ENCODE measurements at places on chromosomes 1 and 21.

DNA sequence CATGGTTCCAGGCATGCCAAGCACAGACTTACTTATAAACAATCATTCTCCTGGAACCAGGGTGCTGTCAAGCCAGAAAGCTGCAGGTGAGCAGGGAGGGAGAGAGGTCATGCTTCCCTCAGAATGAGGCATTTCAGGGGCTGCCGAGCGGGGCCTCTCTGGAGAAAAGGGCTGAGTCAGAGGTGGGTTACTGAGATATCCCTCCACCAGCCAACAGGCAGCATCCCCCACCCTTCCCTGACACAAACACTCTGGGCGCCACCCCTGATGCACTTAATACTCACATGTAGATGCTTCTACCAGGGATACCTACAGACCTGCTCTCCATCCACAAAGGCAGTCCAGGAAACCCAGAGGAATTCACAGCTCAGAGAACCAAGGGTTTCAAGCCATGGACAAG is 13.1 kb downstream of the STK40 start:
- no peak for DNase-seq

DNA sequence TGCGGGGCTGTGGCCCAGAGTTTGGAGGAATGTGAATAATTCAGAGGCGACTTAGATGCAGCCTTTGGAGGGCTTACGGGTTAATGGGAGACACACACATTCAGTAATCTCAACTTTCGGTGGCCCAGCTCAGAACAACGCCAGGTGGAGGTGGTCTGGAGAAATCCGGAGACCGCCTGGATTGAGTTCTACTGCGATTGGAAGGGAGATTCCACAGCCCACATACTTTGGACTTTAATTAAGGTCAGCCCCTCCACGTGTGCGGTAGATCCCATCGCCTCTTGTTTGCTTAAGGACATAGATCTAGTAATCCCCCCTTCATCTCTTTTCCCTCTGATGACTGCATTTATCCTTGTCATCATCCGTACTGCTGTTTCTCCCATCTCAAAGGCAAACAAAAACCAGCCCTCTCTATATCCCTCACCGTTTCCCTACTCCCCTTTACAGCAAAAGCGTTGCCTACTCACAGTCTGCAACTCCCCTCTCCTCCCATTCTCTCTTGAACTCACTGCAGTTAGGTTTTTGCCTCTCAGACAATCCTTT is 720 bp upstream of the BSDC1 start:
- DNase-seq: no peak

DNA sequence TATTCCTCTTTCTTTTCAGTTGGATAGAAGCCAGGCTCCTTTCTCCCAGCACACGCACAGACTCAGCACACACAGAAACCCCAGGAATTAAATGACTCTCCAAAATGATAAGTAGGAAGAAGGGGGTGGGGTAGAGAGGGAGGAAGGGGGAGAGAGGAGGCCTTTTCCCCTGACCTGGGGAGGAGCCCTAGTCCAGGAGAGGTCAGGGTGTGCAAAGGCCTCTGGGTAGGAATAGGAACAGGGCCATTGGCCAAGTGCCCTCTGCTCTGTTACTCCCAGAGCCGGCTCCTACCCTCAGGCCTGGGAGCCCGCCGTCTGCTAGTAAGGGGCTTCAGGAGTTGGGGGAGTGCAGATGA is 35.6 kb upstream of the PUM1 start:
- peak; percentile 82 for DNase-seq

DNA sequence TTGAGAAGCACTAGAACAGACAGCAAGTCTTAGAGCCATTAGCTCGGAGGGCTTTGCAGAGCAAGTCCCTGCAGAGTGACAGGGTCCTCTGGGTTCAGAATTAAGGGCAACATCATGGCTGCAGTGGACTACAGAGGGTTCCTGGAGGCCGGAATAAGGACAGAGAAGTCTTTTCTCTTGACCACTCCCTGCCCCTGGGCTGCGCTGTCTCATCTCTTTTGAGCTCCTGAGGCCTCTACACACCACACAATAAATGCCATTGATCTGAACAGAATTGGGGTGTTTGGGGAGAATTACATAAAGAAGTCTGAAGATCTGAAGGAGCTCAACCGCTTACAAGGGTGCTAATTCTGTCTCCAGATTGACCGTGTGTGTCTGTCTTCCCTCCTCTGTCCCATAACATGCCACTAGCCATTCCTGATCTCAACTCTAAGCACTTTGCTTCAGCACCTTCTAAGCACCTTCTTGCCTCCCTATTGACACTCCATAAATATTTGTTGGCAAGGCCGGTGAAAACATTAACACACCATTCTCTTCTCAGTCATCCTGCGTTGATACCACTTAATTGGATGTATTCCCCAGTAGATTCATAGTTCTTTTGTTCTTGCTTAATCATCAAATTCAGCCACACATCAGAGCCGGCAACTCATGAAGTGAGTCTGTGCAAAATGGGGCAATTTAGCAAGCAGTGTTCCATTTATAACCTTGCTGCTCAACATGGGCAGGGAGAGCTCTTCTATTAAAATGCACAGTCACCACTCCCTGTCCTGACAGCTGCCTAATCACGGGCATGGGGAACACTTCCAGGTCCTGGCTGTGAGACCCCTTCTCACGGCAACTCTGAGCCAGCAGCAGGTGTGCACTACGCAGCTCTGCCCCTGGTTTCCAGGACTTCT is 49.7 kb downstream of the NMNAT2 start:
- no peak for DNase-seq

- peak; percentile 53 for DNase-seq
Observed at GRCh38 chr1:152654110-152654509, 9.1 kb upstream of the LCE2D start.

DNA sequence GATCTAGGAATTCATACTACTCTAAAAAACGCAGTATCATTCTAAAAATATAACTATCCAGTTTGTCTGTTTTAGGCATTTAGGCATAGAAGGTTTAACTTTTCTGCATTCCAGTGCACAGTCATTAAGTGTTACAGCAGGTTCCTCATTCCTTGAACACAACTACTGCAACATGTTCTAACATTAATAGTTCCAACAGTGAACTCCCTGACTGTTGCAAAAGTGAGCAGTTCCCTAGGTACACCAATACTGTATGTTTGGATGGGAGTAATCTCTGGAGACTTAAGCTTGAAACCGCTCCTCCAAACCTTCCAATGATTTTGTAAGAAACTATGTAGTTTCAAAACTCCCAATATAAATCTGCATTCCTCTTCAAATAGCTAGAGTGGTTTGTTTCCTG is 46.2 kb downstream of the UCHL5 start:
- DNase-seq: peak; percentile 85

GRCh38 chr1:245788269-245788668 is 633.5 kb downstream of the KIF26B start:
- peak; percentile 94 for DNase-seq

- no peak for DNase-seq
Observed at GRCh38 chr1:4179914-4180735, 280.1 kb upstream of the C1orf174 start.

DNA sequence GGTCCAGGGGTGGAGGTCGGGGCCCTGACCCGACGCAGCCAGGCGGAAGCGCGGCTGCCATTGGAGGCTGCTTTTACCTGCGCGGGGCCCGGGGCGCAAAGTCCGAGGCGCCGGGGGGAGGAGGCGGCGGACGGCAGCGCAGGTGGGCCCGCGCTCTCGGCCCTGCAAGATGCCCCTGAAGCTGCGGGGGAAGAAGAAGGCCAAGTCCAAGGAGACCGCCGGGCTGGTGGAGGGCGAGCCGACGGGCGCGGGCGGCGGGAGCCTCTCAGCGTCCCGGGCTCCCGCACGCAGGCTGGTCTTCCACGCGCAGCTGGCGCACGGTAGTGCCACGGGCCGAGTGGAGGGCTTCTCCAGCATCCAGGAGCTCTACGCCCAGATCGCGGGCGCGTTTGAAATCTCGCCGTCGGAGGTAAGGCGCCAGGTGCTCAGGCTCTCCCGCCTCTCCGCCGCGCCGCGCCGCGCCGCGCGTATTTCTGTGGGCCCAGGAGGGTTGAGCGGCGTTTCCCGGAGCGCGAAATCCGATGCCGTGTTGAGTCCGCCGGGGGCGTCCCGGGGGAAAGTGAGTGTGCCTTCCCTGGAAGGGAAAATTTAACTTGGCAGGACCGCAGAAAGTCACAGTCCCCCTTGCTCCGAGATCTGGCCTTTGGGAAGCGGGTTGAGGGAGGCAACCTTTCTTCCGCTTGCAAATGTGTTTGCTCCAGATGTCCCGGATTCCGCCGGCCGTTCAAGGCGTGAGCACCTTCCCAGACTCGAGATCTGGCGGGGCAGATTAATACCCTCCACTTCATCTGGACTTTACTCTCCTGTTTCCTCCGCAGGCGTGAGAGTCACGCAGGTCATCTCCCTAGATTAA is at the start of gene GIPC2:
Gene GIPC2 (plus strand): TSS at position 41 of the 853 bp plus-strand sequence. CDS start 129 bp downstream, at position 170.
- DNase-seq: peak; percentile 30

- DNase-seq: no peak
Observed at GRCh38 chr1:204180133-204180532, 14.0 kb upstream of the REN start.

DNA sequence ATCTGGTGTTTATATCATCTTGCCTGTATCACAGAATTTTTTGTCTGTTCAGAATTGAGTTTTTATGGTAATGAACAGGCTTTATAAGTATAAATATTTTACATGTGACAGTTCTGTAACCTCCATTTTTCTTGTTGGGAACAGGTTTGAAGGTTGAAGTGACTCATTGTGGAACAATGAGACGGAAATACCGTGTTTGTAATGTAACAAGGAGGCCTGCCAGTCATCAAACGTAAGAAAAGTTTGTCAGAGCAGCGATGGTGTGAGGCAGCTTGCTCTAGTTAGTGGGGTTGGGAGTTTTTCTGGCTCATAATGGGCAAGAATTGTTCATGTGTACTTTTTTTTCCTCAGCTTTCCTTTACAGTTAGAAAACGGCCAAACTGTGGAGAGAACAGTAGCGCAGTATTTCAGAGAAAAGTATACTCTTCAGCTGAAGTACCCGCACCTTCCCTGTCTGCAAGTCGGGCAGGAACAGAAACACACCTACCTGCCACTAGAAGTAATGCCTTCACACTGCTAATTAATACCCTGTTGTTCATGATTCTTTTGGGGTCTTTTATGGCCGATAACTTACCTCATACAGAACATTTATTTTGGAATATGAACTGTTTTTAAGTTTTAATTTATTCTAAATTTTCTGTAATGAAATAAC is 75.2 kb upstream of the TEKT2 start:
- peak; percentile 33 for DNase-seq

DNA sequence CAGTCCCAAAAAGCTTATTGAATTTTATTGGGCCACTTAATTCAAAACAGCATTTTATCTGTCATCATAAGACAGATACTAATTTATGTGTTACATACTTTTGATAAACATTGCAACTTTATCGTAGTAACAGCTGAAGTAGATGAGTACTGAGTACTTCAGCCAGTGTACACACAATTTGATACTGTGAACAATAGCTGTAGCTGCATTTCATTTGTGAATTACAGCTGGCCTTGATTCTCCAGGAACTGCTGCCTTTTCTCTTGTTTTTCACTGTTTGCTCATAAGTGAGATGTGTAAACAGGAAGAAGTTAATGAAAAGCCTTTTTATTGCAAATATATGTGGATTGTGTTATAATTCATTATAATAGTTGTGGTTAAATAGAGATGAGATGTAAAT is 10.2 kb downstream of the UAP1 start:
- DNase-seq: no peak

- DNase-seq: no peak
Observed at GRCh38 chr1:183645531-183645930, 7.6 kb downstream of the APOBEC4 start.

- DNase-seq: no peak
Observed at GRCh38 chr1:214917081-214917635, 165.4 kb upstream of the KCNK2 start.

DNA sequence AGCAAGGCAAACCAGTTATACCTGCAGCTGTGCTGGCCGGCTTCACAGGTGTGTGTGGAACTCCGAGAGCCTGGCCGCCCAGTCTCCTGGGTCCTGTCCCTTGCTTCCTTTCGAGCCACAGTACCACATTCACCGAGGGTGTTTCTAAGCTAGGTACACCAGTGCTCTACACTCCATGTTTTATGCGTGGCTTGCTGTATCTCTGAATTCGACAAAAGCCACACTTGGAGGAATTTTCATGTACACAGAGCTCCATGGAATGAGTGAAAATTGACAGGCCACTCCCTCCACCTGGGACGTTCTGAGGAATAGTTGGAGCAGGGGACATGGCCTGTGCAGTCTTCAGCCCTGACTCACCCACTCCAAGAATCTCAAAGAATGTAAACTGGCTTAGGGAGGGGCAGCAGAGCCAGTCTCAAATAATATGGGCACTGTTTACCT is 14.0 kb downstream of the ETS2 start:
- peak; percentile 78 for DNase-seq

DNA sequence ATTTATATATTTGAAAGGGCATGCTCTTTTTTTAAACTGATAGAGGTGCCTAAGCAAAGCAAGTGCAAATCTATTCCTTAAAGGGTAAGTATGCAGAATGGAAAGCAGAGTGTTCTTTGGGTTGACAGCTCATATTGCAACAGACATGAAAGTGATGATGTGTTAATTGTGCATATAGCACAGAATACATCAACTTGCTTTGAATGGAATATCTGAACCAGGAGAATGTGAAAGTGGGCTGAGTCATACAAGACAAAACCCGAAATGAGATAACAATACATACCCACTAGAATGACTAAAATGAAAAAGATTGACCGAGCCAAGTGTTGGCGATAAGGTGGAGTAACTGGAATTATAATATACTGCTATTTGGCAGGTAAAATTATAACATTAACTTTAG is 4.3 kb downstream of the CR1 start:
- DNase-seq: no peak

- DNase-seq: no peak
Observed at GRCh38 chr1:19042675-19043578, 86.5 kb upstream of the IFFO2 start.

DNA sequence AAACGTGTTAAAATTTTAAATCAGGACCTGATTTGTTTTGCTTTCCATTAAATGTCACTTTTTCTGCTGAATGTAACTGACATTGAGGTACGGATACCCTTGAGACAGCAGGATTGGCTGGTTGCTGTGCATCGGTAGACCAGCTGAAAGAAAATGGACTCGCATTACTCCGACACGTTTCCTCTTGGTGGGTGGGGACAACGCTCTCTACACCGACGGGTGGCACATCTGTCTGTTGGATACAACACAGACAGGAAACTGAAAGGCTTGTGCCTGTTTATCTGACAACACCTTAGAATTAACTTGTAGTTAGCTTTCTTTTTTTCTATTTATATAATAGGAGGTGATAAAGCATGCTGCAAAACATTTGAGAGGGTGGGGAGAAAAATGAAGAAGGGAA is 19.4 kb downstream of the PRPF38A start:
- DNase-seq: no peak

- DNase-seq: no peak
Observed at GRCh38 chr1:206445911-206446356, 24.3 kb upstream of the IKBKE start.

GRCh38 chr1:110520827-110521226 is 1.9 kb upstream of the KCNA10 start:
- DNase-seq: no peak

GRCh38 chr1:26970810-26971209 is 10.5 kb upstream of the KDF1 start:
- no peak for DNase-seq

Data from fibroblast of skin of scalp (primary cell).